ENCODE measurements at places on chromosomes 16 and 17.

DNA sequence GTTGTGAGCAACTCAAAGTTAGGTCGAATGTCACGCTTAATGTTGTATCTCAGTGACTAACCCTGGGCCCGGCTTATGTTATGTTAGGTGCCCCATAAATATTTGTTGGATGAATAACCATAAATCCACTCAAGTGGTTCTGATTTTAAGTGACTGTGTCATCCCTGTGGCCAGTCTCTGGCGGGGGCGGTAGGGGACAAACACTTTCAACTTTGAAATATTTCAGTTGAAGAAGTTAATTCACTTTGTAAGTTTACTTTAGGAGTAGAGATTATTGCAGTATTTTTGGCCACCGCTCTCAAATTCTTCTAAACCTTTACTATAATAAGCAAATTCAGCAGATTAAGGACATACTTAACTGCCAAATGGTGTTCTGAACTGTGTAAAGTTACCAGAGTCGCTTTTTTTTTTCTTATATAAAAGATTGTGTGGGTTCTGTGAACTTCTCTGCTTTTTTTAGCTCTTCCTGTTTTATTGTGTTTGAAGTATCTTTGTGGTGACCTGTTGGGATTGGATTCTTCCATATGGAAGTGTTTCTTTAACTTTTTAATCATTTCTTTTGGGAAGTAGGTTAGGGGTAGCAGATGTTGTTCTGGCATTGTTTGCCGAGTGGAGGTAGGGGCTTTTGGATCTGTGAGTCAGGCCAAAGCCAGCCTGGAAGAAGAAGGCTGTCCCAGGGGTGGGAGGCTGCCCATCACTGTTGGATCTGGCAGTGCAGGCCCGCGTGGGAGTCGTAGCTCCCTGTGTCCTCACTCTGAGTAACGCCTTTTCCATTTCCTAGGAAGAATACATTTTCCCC lies 61.4 kb upstream of the TBX2 start:
- DNase-seq = peak; percentile 87

DNA sequence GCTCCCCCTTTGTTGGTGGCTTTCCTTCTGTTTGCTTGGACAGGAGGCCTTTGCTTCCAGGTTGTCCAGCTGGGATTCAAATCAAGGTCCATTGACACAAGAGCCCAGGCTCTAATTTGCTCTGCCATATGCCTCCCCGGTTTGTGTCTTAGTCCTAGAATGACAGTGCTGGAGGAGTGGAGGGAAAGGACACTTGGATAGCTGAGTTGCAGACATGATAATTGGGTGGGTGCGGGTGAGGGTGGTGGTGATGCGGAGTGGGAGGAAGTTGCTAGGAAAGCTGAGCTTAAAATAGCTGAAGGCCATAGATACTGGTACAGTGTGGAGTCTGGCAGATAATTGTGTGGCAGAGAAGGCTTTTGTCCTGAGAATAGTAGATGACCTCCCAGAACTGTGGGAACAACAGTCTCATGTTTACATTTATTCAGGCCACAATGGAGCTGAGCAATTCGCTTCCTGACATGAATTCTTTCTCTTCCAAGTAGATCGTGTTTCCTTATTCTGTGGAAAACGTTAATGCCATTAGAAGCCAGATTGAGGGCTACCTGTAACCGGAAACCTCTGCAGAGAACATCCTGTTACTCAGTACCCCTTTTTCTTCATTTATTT lies 23.8 kb downstream of the SEC14L1 start:
- DNase-seq = no peak

DNA sequence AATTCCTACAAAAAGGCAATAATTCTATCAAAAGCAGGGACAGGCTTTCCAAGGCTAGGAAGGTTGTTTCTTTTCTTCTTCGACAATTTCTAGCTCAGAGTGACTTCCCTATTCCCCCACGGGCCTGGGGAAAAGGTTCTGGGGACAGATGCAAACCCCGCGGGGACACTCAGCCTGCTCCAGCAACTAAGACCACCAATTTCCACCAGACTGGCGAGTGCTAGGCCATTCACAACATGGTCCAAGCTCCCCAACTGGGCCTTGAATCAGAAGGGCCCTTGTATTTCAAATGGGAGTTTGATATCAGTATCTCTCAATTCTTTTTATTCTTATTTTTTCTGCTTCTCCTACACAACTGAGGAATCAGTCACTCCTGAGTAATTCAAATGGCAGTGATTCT lies 86.7 kb downstream of the USP31 start:
- no peak for DNase-seq

GRCh38 chr16:9645911-9646310 lies 536.3 kb downstream of the GRIN2A start:
- no peak for DNase-seq

GRCh38 chr17:65688307-65688706 lies 126.9 kb upstream of the AXIN2 start:
- DNase-seq = no peak

DNA sequence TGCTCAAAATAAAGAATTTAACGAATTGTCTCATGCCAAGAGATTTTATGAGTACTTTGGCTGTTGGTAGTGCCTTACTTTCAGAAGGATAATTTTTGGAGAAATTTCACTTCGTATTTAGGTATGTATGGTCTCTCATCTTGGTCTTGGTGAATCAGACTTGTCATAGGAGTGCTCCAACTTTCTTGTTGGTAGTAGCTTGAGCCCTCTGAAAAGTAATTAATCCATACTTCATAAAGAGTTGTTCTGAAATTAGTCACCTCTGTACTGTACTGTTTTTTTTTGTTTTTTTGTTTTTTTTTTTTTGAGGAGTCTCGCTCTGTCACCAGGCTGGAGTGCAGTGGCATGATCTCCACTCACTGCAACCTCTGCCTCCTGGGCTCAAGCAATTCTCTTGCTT lies 11.6 kb downstream of the ZNRF1 start:
- DNase-seq = no peak

DNA sequence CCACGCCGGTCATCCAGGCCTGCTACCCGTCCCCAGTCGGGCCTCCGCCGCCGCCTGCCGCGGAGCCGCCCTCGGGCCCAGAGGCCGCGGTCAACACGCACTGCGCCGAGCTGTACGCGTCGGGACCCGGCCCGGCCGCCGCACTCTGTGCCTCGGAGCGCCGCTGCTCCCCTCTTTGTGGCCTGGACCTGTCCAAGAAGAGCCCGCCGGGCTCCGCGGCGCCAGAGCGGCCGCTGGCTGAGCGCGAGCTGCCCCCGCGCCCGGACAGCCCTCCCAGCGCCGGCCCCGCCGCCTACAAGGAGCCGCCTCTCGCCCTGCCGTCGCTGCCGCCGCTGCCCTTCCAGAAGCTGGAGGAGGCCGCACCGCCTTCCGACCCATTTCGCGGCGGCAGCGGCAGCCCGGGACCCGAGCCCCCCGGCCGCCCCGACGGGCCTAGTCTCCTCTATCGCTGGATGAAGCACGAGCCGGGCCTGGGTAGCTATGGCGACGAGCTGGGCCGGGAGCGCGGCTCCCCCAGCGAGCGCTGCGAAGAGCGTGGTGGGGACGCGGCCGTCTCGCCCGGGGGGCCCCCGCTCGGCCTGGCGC lies 2.4 kb downstream of the HIC1 start:
- no peak for DNase-seq

GRCh38 chr16:19269098-19269497 lies 16.4 kb upstream of the CLEC19A start:
- no peak for DNase-seq

DNA sequence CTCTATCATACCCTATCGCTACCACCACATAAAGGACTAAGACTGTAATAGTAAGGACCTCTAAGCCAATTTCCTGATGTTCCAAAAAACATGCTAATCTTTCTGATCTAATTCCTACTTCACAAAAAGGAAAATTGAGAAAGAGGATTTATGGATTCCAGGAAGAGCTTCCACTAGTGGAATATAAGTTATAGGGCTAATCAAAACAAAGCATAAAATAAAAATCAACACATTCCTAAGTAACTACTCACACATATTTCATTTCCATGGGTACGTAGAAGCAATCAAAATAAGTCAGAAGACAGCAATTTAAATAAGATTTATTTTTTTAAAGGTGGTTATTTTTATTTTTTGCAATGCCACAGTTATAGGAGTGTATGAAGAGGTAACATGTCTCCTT lies 12.4 kb downstream of the CCDC43 start:
- peak; percentile 59 for DNase-seq

DNA sequence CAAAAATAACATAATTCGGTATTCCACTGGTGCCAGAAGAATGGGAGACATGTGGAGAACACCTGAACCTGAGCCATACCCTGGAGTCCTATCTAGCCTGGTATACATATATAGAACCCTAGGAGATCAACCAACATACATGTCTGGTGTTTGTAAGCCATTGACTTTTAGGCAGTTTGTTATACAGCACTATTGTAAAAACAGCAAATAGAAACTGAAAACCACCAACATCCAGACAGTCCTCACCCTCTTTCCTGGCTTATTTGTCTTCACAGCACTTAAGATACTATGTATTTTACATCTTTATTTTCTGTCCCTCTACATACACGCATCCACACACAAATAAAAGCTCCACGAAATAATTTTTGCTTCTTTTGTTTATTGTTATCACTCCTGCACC lies 404.2 kb upstream of the PMFBP1 start:
- no peak for DNase-seq

DNA sequence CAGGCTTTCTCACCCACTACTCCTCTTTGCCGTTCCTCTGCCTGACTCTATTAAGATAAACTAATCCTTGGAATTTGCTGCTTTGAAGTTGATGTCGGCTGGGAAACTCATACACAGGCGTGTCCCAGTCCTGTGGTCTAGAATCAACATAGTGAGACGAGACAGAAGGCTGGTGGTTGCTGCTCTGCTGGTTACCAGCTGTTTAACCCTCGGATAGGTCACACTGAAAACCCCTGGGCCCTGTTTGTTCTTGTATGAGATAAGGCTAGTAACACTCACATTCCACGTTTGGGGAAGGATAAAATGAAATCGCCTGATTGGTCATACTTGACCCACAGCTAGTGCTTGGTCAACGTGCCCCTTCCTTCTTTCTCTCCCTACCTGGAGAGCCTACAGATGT lies 517.0 kb downstream of the CDH13 start:
- no peak for DNase-seq

DNA sequence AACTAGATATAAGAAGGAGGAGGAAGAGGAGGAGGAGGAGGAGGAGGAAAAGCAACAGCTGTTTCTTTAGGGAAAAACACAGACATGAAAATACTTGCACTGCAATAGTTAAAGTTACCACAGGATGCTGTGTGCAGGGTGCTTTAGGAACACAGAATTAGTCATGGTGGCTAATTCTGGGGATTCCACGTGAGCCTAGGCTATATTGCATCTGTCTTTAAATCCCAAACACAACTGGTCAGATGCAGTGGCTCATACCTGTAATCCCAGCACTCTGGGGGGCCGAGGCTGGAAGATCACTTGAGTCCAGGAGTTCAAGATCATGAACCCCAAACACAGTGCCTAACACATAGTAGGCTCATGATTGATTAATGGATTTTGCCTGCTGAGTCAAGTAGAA lies 155.3 kb upstream of the C16orf82 start:
- no peak for DNase-seq
